Mucosa of descending colon (tissue), 3 donors: ENCODE measurements at places on chromosomes 7 and 10. TPM values are rescaled to one million over a fixed set of nuclear protein-coding genes. Genes with fewer than 3 reads are reported as not detected.

HPSE2 gene
- 1.3 TPM for total RNA-seq

GRCh38 chr10:35889971-35890675 is 248.0 kb upstream of the FZD8 start:
- DNase-seq: peak; percentile 45

GRCh38 chr7:155744971-155745683 is 67.1 kb downstream of the SHH start:
- no peak for DNase-seq

- no peak for DNase-seq
Observed at GRCh38 chr7:141456298-141456697, 94.9 kb upstream of the AGK start.

DNA sequence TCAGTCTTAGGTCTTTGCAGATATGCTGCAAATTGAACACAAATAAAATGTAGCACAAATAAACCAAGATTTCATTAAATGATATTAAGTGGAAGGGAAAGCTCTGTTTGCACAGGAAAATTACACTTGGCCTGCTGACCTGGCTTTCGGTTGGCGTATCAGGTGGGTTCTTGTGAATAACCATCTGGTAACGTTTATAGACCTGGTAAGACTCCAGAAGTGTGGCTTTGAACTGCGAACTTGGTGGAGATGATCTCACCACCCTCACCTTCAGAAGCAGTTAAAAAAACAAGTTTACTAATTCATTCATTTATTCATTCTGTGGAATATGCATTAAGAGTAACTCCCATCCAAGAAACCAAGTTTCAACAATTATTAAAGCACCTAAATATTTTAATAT is 28.1 kb downstream of the ATE1 start:
- DNase-seq: no peak

- DNase-seq: no peak
Observed at GRCh38 chr10:48705401-48705938, 20.8 kb downstream of the WDFY4 start.

- DNase-seq: no peak
Observed at GRCh38 chr10:11993834-11994468, 48.7 kb downstream of the UPF2 start.

DNA sequence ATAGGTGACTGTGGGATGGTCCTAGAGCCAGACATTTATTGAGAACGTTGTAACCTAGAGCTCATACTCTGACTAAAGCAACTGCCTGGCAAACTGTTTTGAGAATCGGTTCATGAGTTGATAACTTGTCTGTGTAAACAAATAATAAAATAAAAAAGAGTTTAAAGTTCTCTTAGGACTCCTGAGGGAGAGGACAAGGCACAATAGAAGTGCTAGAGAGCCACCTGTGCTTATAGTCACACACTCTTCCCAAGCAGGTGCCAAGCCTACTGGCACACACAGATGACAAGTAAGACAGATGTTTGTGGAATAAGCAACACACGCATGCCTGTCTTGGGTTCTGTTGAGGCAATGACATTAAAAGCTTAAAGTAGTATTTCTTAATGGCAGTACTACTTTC is 7.9 kb downstream of the EDRF1 start:
- no peak for DNase-seq

DNA sequence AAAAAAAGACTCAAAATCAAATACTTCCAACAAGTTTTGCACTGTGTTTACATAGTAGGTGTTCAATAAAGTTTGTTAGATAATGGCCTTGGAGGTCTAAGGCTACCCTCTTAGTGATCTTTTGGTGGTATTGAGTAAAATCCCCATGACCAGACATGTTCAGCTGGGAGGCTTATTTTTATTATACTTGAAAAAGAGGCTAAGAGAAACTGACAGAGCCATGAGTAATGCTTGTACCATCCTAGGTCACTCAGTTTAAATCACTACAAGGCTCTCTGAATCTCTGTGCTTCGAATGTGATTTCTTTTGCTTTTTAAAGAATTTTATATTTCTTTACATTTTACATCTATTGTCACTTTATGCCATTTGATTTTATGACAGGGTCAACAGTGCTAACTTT is 90.5 kb downstream of the TWIST1 start:
- DNase-seq: no peak

GRCh38 chr10:80158598-80159127 is 26.1 kb downstream of the PLAC9 start:
- DNase-seq: peak; percentile 75

DNA sequence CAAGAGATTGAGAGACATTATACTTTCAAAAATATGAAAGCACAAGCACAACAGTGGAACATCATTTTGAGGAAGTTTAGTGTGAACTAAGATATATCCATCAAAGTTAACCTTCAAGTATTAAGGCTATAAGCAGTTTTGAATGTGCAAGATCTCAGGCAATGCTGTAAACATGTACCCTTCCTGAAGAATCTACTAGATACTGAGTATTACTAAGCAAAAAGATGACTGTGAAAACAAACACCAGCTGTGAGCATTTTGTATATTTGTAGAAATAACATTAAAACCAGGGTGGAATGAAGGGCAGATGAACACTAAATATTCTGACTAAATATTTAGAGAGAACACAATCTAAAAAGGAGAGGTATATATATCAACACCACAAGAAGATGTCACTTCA is 41.3 kb upstream of the ADRA2A start:
- no peak for DNase-seq

GRCh38 chr7:128409596-128410450 is at the start of gene IMPDH1:
Gene IMPDH1 (minus strand): TSS chr7:128409982. CDS start chr7:128409901, 81 bp downstream.
- DNase-seq: peak; percentile 93

GRCh38 chr10:76915316-76915715 is 722.3 kb downstream of the KCNMA1 start:
- no peak for DNase-seq

- DNase-seq: no peak
Observed at GRCh38 chr10:49010295-49010694, 70.7 kb upstream of the LRRC18 start.

- DNase-seq: no peak
Observed at GRCh38 chr10:79910344-79910743, 38.6 kb downstream of the SFTPD start.

DNA sequence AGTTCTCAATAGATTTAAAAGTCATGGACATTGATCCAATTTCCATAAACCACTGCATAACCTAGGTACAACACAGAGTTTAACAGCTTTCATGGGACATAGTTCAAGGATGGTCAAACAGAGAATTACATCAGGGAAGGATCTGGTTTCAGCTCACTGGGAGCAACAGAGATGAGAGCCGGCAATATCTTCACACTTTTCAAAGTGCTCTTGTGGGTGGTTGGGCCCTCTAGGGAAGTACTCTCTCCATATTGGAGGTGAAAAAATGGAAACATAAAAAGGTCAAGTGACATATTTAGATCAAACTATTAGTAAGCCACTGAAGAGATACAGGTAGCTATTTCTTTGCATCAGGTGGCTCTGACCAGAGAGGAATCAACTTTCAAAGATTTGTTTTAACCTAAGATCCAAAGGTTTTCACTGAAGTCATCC is 61.8 kb upstream of the LRRN3 start:
- DNase-seq: no peak

DNA sequence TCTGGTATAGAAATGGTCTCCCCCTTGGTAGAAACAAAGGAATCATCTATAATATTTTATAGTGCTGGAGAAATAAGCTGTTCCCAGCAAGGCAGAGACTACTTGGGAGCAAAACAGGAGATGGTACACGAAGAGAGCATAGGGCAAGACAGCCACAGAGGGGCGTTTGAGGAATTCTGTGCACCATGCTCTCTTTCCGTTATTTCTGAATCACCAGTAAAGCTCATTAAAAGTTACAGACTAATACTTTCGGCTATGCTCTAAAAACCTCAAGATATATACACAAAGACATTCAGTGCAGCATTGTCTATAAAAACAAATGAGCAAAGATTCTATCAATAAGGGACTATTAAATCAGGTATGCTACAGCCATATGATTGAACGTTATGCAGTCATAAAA is 68.5 kb upstream of the FHIP2A start:
- no peak for DNase-seq

- DNase-seq: no peak
Observed at GRCh38 chr10:24239289-24240040, 30.5 kb downstream of the KIAA1217 start.
